Left kidney (tissue), 8 donors: ENCODE measurements at places on chromosomes 2 and 18. TPM values are rescaled to one million over a fixed set of nuclear protein-coding genes. Genes with fewer than 3 reads are reported as not detected.

DNA sequence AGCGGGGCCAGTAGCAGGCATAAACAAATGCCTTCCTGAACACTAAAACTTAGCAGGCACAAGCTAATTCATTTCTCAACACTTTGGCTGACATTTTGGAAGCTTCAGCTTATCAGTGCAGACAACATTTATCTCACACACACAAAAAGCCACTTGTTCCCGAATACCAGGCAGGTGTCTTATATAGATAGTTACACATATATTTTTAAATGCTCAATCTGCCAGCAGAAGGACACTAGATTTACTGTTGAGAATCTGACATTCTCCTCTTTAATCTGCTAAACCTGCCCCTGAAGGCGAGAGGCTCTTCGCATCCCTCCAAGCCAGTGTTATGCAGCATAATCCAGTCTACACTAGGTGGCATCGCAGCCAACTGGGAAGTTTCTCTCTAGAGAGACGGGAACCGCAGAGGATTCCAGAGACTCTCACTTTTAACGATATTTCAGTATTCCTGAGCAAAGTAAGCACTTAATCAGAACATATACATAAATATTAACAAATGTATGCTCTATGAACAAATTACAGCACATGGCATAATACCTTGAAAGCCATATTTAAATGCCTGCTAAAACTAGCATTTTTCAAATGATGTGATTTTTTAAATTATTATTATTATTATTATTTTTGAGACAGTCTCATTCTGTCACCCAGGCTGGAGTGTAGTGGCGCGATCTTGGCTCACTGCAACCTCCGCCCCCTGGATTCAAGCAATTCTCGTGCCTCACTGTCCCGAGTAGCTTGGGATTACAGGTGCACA is 90.2 kb upstream of the SCG2 start:
- peak; percentile 34 for DNase-seq

GRCh38 chr18:25042641-25043051 is 309.3 kb downstream of the ZNF521 start:
- no peak for DNase-seq

LAMA3 gene
- polyA plus RNA-seq: 2.0 TPM

DNA sequence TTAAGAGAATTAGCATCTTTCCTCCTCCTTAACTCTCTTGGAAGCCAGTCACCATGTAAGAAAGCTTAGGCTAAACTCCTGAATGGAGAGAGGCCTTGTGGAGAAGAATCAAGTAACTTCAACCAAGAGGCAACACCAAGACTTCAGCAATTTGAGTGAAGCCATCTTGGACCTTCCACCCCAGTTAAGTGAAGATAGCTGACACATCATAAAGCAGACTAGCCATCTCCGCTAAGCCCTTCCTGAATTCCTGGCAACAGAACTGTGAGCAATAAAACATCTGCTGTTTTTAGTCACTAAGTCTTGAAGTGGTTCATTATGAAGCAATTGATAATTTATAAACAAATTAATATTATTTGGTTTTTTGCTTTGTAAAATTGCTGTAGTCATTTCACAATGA is 1.5 kb upstream of the ZNF397 start:
- DNase-seq: no peak

GRCh38 chr2:138503087-138503442 is 1.5 kb downstream of the SPOPL start:
- no peak for DNase-seq

DLX1 gene
- 0.43 TPM for polyA plus RNA-seq

C18orf32 gene
- polyA plus RNA-seq: 23.8 TPM

- no peak for DNase-seq
Measured at GRCh38 chr2:156340377-156340776, 7.9 kb upstream of the NR4A2 start.

DNA sequence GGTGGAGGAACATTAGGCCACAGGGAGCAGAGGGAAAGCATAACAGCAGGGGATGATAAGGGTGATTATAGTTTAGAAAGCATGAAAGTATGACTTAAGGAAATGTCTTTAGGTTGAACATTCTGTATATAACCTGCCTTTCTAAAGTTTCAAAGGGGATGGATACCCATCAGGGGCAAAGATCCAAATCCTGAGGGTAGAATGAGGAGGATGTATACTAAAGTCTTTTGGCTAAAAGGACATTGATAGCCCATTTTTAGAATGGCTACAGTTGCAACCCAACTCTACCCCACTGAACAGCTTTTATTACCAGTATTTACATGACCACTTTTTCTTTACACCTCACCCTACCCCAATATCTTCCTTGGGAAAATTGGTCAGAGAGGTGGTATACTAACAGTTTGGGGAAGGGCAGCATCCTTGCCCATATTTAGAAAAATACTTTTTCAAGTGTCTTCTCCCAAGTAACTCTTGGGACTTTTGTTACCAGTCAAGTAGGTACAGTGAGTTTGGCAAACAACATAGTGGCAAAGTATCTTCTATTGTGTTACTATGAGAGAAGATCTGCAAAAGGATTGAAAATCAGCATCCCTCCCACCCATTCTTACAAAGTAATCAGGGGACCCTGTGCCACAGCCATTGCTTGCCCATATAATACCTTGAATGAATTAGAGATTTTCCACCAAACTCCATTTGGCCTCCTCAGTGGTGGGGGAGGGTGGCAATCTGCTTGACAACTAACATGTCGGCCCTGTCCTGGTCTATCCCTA is 8.3 kb downstream of the MAT2A start:
- no peak for DNase-seq

REEP1 gene
- polyA plus RNA-seq: 3.5 TPM

DBI gene
- 219 TPM for polyA plus RNA-seq

GRCh38 chr2:86487062-86487461 is 45.9 kb downstream of the KDM3A start:
- DNase-seq: no peak
